Astrocyte (in vitro differentiated cells and primary cell): ENCODE measurements at places on chromosomes 2 and 18. TPM values are rescaled to one million over a fixed set of nuclear protein-coding genes. Genes with fewer than 3 reads are reported as not detected.

- DNase-seq, result peak; percentile 47
Observed at GRCh38 chr2:118013724-118014491, at the start of gene CCDC93. Gene CCDC93 (minus strand): TSS chr2:118014070. CDS start chr2:118013995, 75 bp downstream.

DNA sequence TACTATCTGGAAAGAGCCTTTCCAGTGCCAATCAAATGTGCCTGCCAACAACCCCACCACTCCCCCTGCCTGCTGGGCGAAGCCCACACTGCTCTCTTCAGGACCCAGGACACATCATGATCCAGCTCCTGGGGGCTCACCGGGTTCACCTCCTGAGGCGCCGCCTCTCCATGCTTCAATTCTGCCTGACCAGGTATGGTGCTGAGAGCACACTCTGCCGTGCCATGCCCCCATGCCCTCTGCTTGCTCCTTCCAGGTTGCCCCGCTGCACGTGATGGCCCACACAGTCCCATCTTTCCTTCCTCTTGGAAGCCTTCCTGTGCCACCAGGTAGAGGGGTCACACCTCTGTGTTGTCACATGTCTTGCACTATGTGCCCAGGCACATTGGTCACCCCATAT lies 47.5 kb downstream of the ASB18 start:
- DNase-seq, result no peak

- no peak for DNase-seq
Observed at GRCh38 chr2:176412136-176412535, 142.9 kb downstream of the MTX2 start.

GRCh38 chr2:241730671-241731293 lies 3.6 kb upstream of the D2HGDH start:
- no peak for DNase-seq

- DNase-seq, result no peak
Observed at GRCh38 chr2:126220331-126220730, 435.6 kb upstream of the GYPC start.

GRCh38 chr2:142533177-142533576 lies 344.3 kb upstream of the KYNU start:
- no peak for DNase-seq

- no peak for DNase-seq
Observed at GRCh38 chr2:129180124-129180716, 799.2 kb upstream of the RAB6C start.

- DNase-seq, result no peak
Observed at GRCh38 chr2:112866128-112866835, 29.7 kb upstream of the IL1B start.

DNA sequence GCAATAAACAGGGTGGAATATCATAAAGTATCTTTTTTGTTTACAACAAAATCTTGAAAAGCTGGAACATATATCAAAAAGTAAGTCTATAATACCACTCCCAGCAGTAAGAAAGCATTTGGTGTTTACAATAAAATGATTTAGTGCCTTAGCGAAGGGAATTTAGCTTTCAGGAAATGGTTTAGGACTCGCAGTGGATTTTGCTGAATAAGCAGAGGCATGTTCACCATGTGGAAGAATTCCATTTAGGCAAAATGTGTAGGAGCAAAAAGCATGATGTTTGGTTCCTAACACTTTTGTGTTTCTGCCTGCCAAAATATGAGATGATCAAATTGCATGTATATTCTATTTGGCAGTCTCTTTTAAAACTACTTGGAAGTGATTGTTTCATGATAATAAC lies 163.6 kb downstream of the AGPS start:
- no peak for DNase-seq

- DNase-seq, result no peak
Observed at GRCh38 chr2:105188343-105188742, 53.2 kb upstream of the GPR45 start.

GRCh38 chr18:27839141-27839540 lies 337.8 kb downstream of the CDH2 start:
- peak; percentile 95 for DNase-seq

GRCh38 chr2:143471550-143471949 lies 342.3 kb downstream of the ARHGAP15 start:
- DNase-seq, result no peak

DNA sequence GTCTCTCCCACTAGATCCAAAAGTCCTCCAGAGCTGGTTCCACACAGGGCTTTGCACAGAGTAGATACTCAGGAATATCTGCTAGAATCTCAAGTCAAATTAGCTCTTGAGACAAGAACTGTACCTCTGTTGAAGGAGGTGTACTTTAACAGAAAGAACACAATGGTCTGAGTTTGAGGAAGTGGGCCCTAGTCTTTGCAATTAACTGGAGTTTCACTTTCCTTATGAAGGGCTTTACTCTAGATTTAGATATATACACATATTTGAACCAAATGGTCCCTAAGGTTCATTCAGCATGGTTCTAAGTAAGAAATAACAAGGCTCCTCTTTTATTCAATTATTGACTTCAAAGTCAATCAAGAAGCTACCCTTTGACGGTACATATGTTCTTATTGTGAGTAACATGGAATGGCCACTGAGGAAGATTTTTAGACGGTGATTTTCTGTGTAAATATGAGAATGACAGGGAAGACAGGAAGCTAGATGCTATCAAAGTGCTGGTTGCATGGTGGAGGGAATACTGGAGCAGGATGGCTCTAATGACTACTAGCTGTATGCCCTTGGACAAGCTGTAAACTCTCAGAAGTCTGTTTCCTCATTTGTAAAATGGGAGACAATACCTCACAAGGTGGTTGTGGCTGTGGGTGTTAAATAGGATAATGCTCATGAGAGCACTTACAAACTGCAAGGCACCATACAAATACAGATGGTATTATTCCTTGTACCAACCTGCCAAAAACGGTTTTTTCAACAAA lies 73.5 kb upstream of the SERTAD2 start:
- DNase-seq, result no peak

IL36B gene
- total RNA-seq, result not detected in 2 replicates

REL gene
- total RNA-seq, result 6.1 and 6.5 TPM in 2 replicates

DOK6 gene
- 2.9 and 3.1 TPM in 2 replicates for total RNA-seq
